ENCODE measurements at places on chromosomes 12 and 14.

- DNase-seq, result peak; percentile 8
These were observed 25.2 kb upstream of the TSPAN8 start for GRCh38 chr12:71183018-71183417.

- peak; percentile 86 for DNase-seq
These were observed 249.6 kb upstream of the TBX3 start for GRCh38 chr12:114933428-114934160.

DNA sequence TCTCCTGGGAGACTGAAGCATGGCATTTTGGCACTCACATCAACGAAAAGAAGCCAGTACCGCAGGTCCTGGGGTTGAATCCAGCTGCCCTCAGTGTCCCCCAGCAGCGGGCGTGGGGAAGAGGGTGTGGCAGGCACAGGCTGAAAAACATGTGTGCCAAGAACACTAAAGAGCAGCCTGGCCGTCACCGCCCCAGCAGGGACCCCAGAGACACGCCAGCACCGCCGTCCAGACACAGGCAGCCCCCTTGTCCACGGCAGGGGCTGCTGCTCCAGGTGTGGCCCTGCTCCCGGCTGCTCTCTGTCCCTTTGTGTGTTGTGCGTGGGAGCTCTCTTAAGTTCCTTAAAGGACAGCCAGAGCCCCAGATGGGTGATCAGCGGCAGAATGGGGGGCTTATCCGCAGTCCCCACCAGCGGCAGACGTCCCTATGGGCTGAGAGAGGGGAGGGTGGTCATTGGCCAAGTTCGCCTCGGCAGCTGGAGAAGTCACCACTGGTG, 556 bp downstream of the PHETA1 start:
- peak; percentile 25 for DNase-seq

DNA sequence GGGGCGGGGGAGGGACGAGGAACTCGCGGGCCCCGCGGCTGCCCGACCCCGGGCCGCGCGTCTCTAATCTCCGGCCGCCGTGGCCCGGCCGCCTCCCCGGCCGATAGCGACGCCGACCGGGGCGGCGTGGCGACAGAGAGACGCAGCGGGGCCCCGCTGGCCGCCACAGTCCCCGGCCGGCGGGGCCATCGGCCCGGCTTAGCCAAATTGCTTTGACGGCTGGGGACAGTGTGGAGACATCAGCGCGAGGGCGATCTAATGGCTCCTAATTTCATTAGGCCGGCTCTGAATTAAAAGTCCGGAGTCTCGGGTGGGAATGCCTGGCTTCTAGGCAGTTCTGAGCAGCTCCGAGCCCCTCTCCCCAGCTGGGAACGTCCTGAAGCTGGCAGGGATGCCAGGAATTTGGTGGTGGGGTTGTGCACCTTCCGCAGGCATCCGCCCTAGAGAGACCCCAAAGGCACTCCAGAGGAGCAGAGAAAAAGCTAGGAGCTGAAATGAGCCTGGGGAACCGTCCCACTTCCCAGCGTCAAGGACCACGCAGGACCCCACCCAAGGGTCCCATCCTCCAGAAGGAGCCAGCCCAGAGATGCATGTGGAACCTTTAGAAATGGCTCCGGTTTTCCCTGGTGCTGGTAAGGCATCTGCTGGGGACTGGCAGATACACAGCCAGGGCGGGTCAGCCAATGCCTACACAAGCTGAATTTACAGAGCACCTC, 9.6 kb downstream of the TBX5 start:
- no peak for DNase-seq

GRCh38 chr12:54411391-54412241, 7.5 kb downstream of the ITGA5 start:
- peak; percentile 91 for DNase-seq

GRCh38 chr12:14422516-14423230, 57.2 kb downstream of the ATF7IP start:
- no peak for DNase-seq
